ENCODE measurements at places on chromosomes 5 and 9. TPM values are rescaled to one million over a fixed set of nuclear protein-coding genes. Genes with fewer than 3 reads are reported as not detected.

The LCN1 gene
- total RNA-seq = not detected

The TXNDC8 gene
- not detected for total RNA-seq

The SLC34A3 gene
- total RNA-seq = not detected

The BTNL3 gene
- not detected for total RNA-seq

The SOWAHA gene
- not detected for total RNA-seq

The GABBR2 gene
- total RNA-seq = not detected

The RANBP17 gene
- 10.3 TPM for total RNA-seq

The NMUR2 gene
- not detected for total RNA-seq

The BTNL9 gene
- not detected for total RNA-seq

The IL13 gene
- total RNA-seq = not detected

The SPOCK1 gene
- total RNA-seq = 13.3 TPM

The THBS4 gene
- total RNA-seq = under 0.01 TPM

The HTR1A gene
- not detected for total RNA-seq

The QRFP gene
- total RNA-seq = not detected

Data from mammary epithelial cell (primary cell).